Left kidney (tissue), 8 donors: ENCODE measurements at places on chromosomes 5 and 9. TPM values are rescaled to one million over a fixed set of nuclear protein-coding genes. Genes with fewer than 3 reads are reported as not detected.

Gene IARS1
- polyA plus RNA-seq = 138 TPM

- DNase-seq = no peak
Observed at GRCh38 chr9:136262671-136263178, 17.1 kb upstream of the QSOX2 start.

DNA sequence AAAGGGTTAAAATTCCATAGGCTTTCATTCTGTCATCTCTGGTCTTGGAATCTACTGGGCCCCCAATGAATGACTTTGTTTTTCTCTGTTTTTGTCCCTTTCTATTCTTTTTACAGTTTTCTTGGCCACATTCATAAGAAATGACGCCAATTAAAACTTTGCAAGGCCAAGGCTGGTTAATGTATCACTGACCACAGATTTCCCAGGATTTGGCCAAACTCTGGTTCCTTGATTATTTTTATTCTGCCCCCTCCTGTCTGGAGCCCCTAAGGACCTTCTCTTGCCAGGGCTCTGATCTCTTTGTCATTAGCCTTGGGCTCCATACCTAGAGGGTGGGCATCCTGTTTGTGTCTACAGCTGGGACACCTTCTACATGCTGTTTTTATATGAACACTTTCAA lies 388.9 kb upstream of the PAPPA start:
- DNase-seq = no peak

DNA sequence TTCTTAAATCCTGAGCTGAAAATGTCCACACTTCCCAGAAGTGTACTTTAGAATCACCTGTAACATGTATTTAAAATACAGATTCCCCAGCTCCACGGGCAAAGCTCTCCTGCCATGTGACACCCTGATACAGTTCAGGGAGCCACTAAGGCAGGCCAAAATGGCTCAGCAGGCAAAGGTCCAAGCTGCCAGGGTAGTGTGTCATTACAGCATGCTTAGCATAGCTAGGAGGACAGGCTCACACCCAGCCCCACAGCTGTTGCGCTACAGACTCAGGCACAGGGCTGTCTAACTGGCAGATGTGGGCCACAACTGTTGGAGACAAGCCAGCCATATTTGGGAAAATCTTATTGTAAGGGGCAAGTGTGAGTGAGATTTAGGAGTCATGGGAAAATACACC lies 73.0 kb downstream of the C9orf85 start:
- DNase-seq = no peak

DNA sequence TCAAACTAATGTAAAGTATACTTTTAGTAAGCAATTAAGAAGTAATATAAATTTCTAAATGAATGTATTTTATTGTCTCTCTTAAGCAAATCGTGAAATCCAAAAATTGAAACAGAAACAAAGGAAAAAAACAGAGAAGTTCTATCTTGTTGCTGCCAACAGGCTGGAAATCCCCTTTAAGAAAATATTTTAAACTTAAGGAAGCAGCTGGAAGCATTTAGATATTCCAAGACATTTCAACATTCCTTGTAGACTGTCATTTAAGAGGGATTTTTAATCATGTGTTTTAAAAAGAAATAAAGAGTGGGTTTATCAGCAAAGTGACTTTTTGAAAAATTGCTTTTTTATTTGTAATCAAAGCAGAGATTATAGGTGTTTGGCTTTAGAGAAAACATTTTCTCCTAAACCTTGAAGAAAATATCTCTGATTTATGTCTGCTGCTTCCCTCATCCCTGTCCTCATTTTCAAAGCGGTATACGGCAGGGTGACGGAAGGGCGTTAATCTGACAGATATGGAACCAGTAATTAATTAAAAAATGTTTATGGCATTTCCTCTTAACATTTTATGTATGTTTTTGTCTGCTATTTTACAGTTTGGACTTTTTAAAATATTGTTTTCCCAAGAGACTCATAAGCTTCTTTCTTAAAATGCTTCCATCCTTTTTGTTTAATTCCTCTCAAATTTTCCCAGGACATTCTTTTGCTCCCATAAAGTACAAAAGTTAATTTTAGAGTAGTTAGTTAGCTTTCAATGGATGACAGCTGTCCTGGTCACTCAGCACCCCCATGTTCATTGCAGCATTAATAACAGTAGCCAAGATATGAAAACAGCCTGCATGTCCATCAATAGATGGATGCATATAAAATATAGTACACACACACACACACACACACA lies 245.6 kb downstream of the LURAP1L start:
- DNase-seq = peak; percentile 26

Gene DBH
- 0.90 TPM for polyA plus RNA-seq

- no peak for DNase-seq
Observed at GRCh38 chr5:116130471-116130870, 45.6 kb downstream of the COMMD10 start.

DNA sequence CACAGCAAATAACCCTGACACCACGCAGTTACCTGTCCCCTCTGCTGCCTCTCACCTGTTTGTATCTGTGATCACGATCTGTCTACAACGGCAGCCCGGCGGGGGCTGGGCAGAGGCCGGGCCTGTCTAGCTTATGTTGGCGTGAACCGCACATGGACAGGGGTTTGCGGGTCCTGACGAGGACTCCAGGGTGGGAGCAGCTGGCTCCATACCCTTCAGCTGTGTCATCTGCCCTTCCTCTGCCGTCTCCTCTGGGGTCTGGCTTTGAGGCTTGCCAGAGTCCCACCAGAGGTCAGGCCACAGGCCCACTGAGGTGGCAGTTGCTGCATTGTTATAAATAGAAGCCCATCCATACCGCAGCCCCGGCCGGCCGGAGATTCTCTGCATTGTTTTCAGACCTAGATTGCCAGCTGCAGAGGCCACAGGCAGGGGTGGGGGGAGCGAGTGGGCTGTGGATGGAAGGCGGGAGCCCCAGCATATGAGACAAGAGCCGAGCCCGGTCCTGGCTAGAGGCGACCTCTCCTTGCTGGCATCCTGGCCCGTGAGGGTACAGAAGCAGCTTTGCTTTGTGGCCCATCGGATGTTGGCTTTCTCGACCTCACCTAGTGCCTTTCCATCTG lies 37.8 kb downstream of the FAM78A start:
- DNase-seq = no peak

GRCh38 chr5:139841549-139841948 lies 45.9 kb downstream of the PSD2 start:
- no peak for DNase-seq

- DNase-seq = no peak
Observed at GRCh38 chr9:120579139-120580050, 572 bp downstream of the CDK5RAP2 start.

DNA sequence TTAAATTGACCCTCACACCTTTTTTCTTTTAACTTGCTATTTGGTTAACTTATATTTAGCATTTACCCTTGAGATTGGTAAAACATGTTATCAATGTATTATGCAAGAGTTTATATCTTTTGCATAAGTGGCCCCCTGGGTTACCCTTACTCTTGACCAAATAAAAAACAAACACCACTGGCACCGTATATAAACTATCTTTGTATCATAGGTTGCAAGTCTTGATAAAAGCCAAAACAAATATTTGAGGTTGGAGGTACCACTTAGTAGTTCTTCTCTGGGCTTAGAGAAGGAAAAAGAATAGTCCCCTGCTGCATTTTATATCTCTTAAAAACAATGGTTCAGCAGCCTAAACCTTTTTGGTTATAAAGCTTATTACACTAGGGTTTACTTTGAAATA lies 61.3 kb downstream of the WDR36 start:
- DNase-seq = no peak

GRCh38 chr5:13939638-13940037 lies 4.8 kb downstream of the DNAH5 start:
- DNase-seq = no peak

- DNase-seq = peak; percentile 81
Observed at GRCh38 chr5:171418316-171418981, 998 bp upstream of the FGF18 start.

- no peak for DNase-seq
Observed at GRCh38 chr5:118310401-118310800, 677.9 kb downstream of the DTWD2 start.

Gene WDR38
- 0.22 TPM for polyA plus RNA-seq

- no peak for DNase-seq
Observed at GRCh38 chr5:149578896-149579295, 2.4 kb upstream of the ARHGEF37 start.

GRCh38 chr5:41754857-41755256 lies 115.4 kb downstream of the OXCT1 start:
- DNase-seq = no peak

DNA sequence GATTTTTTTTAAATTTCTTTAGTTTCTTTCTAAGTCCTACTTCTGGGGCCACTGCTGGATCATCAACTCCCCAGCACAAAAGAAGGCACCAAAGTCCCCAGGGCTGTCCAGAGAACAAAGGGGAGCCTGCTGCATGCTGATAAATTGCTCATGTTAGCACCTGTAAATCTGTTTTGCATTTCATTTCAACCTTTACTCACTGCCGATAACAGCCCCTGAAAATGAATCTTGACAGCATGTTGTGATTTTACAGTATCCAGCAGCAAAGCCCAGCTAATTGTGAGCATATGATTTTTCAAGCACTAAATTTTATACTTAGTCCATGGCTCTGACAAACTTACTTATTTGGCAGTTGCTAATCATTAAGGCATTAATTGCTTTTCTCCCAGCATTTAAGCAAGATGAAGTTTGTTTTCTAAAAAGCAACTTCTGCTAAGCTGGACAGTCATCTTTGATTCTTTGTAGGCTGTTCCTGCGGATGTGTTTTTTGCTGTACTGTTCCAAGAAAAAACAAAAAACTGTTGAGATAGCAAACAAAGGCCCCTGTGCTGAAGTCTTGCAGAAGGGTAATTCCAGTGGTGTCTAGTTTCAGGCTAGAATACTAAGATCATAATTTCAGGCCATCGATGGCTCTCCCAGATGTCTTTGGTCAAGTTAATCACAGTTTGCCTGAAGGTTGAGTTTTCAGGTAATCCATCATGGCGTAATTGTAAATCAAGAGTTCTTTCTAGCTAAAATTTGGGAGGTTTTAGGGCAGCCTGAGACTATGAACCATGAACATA lies 73.1 kb upstream of the GAS1 start:
- DNase-seq = no peak

- DNase-seq = no peak
Observed at GRCh38 chr9:95750725-95751519, 124.6 kb upstream of the ERCC6L2 start.

GRCh38 chr5:151086905-151087360 lies 6.1 kb upstream of the TNIP1 start:
- DNase-seq = no peak

- no peak for DNase-seq
Observed at GRCh38 chr9:125810161-125810560, 63.0 kb downstream of the PBX3 start.

Gene IFNA1
- not detected for polyA plus RNA-seq

GRCh38 chr9:126198854-126199253 lies 127.8 kb upstream of the MVB12B start:
- DNase-seq = no peak

- no peak for DNase-seq
Observed at GRCh38 chr5:143024228-143024920, 254.2 kb downstream of the ARHGAP26 start.

DNA sequence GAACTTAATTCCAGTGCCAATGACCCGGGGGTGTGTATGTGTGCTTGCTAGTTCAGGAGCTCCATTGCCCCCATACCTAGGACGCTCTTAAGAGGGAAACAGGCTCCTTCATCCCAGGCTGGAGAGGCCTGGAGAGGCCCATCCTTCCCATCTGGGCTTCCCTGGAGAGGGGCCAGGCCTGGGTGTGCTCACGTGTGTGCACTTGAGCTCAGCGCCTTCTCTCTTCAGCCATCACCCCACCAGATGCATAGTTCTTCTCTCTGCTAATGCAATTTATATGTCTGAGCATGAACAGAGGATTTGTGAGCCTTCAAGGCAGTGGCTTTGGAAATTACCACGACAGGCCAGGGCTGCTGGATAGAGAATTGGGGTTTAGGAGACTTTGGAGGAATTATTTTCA lies 48.6 kb upstream of the SHB start:
- DNase-seq = no peak

- DNase-seq = no peak
Observed at GRCh38 chr5:134503088-134503936, 22.2 kb upstream of the JADE2 start.

Gene LCN1
- not detected for polyA plus RNA-seq

Gene ADCY2
- polyA plus RNA-seq = 5.5 TPM

Gene BRINP1
- polyA plus RNA-seq = 8.4 TPM

GRCh38 chr9:84151236-84151635 lies 170.6 kb downstream of the RMI1 start:
- DNase-seq = no peak

- DNase-seq = no peak
Observed at GRCh38 chr9:626596-626995, 214.9 kb upstream of the DMRT1 start.

DNA sequence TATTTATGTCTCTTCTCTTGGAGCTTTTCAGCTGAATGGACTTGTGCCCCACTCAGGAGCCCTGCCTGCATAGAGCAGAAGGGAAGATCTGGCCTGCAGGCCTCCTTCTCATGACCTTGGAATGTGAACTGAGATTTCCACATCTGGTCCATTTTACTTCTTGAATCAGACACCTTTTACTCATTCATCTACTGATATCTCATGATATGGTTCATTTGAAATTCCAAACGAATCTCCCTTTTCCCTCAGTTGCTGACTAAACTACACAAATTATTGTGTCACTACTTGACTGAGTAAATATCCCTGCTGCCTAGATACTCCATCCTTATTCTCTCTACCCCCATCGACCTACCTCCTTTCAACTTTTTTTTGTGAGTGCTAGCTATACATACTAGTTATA lies 138.7 kb downstream of the PLCXD3 start:
- DNase-seq = no peak

Gene TMEM203
- 39.0 TPM for polyA plus RNA-seq

DNA sequence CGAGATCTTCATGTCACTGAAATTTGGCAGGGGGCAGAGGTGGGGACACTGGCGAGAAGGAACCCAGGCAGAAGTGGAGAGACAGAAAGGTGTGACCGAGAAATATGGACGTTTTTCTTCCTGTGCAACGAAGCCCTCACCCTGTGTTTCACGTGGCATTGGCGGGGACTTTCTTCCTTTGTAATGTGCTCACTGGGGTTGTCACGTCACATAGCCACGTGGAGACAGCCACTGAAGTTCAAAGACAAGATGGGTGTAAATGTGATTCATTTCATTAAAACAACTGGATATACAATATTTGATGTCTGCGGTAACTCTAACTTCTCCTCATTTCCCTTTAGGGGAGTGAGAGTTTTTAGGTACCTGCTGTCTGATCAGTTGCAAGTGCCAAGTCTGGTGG lies 225.7 kb downstream of the FSTL4 start:
- no peak for DNase-seq

Gene CXCL14
- 23.0 TPM for polyA plus RNA-seq

- DNase-seq = no peak
Observed at GRCh38 chr5:43202380-43202779, 10.4 kb downstream of the NIM1K start.

GRCh38 chr5:116273448-116274242 lies 188.8 kb downstream of the COMMD10 start:
- DNase-seq = peak; percentile 31

Gene DRD1
- polyA plus RNA-seq = not detected

Gene ISOC1
- polyA plus RNA-seq = 41.7 TPM
